Activated naive CD8-positive, alpha-beta T cell treated with anti-CD3 and anti-CD28 coated beads for 36 hours (primary cell): ENCODE measurements at places on chromosomes 11 and 22.

DNA sequence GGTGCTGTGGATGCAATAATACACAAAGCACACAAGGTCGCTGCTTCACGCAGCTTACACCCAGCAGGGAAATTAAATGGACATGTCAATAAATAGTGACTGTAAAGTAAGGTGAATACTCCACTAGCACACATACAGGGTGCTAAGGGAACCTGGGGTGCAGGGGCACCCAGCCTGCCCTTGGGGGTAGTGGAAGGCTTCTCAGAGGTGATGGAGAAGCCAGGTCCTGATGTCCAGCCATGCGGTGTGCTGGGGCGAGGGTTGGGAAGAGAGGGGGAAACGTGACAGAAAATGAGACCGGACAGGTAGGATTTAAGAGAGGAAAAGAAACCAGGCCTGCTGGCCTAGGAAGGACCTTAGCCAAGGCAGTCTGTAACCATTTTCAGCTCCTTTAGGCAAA, 200.5 kb downstream of the GRIK4 start:
- DNase-seq = no peak

DNA sequence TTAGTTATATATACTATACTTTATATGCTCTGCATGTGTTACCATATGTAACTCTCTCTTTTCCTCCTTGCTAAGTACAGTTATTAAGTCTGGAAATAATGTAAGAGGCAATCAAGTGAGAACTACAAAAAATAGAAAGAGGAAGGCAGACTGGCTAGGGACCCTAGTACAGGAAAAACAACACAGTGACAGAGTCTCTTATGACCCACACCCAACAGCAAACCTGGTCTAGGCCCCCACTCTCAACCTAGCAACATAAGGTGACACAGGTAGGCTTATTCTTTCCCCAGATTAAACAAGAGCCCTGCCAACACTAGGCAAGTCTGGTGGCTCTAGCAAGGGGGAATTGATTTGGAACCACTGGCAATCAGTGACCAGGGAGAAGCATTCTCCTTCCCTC, 116.1 kb downstream of the CYP2R1 start:
- DNase-seq = no peak

DNA sequence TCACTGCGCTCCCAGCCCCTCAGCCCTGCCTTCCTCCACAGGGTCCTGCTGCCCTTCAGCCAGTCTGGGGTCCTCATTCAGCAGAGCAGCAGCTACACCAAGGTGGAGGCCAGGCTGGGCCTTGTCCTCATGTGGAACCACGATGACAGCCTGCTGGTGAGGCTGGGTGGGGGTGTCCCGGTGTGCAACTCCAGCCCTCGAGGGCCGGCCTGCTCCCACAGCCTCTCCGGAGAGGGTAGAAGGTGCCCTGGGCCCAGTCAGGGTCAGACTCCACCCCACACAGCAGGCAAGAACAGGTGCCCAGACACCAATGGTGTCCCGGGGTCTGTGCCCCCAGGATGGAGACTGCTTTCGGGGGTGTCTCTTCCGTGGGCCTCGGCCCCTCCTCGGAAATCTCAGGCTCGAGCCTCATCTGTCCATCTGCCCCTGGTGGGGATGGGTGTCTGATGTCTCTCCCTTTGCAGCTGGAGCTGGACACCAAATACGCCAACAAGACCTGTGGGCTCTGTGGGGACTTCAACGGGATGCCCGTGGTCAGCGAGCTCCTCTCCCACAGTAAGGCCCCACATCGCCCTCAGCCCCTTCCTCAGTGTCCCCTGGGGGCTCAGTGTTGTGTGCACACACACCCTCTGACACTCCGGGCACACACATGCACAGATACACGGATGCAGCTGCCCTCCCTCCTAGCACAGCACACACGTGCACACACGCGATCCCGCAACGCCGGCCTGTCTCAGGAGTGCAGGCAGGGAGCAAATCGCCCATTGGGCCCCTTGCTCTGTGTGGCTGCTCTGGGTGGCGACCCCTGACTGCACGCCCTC, 4.9 kb downstream of the MUC5AC start:
- no peak for DNase-seq

DNA sequence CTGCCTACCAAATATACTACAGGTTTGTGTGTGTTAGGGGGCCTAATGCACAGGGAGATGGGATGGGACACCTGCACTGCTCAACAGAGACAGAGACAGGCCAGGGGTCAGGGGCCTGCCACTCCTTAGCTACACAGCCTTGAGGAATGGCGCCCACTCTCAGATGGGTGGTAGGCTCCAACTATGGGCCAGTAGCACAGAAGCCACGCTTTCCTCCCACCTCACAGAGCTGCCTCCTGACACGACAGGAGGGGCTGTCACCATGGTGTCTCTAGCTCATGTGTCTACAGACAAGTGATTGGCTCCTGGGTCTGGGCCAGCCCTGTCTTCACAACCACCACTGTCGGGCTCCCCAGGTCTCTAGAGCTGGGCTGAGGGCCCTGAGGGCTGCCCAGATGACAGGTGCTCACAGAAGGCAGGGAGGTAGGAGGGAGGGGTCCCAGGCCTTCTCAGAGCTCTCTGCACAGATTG, 81.8 kb downstream of the DGCR2 start:
- no peak for DNase-seq

- no peak for DNase-seq
Measured at GRCh38 chr11:57055744-57056143, 67.0 kb downstream of the OR5AK2 start.

GRCh38 chr11:100229086-100229485, 458.0 kb upstream of the ARHGAP42 start:
- no peak for DNase-seq

- no peak for DNase-seq
Measured at GRCh38 chr11:75759832-75760231, 8.7 kb upstream of the DGAT2 start.

- DNase-seq = no peak
Measured at GRCh38 chr11:92259861-92260260, 35.2 kb downstream of the FAT3 start.

GRCh38 chr11:8937159-8937558, 4.4 kb upstream of the C11orf16 start:
- no peak for DNase-seq

GRCh38 chr11:14309425-14310192, 49.4 kb downstream of the RRAS2 start:
- DNase-seq = no peak

DNA sequence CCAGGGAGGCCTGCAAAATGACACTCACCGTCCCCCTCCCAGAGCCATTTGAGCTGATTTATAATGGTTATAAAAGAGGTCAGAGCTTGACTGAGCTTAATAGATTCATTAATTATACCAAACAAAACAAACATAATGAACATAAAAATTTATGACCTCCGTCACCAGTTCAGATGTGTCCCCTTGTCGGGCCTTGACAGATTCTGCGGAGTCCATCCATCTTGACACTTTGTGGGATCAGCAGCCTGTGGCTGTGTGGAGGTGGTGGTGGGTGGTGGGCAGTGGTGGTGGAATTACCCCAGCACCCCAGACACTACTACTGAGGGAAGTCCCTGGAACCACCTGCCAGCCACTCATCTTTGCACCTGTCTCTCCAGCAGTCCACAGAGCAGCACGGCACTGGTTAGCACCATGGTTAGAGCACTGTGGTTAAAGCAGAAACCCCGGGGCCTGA, 83.5 kb downstream of the DSCAML1 start:
- no peak for DNase-seq

DNA sequence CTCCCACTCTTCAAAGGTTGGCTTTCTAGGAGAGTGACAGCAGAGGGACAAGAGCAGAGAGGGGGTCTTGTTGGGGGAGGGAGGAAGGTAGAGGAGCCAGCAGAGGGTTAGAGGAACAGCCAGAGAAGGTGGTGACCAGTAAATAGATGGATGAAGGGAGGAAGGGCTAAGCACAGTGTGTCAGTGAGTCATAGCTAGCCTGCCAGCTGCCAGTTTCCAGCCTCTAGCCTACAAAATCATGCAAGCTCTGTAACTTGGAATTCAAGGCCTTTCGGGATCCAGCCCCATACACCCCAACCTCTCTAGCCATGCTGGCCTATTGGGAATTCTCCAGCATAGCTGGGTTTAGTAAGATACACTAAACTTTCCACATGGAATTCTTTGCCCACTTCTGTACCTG, 147.4 kb upstream of the TEAD1 start:
- DNase-seq = no peak

DNA sequence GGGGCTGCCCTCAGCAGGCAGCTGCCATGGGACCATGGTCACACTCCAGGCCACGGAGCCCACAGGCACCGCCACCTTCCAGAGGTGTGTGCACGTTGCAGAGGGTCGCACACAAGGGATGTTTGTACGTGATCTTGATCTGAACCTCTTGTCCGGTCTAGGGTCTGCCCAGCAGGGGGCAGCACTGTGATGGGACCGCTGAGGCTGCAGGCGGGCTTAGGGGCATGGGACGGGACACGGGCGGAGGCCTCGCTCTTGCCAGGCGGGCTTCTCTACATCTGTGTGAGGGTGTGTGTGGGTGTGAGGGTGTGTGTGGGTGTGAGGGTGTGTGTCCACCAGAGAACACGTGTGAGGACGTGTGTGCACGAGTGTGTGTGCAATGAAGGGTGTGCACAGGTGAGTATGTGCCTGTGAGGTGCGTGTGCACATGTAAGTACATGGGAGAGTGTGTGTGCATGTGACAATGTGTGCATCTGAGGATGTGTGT, 52.4 kb downstream of the CACNA1I start:
- peak; percentile 73 for DNase-seq

DNA sequence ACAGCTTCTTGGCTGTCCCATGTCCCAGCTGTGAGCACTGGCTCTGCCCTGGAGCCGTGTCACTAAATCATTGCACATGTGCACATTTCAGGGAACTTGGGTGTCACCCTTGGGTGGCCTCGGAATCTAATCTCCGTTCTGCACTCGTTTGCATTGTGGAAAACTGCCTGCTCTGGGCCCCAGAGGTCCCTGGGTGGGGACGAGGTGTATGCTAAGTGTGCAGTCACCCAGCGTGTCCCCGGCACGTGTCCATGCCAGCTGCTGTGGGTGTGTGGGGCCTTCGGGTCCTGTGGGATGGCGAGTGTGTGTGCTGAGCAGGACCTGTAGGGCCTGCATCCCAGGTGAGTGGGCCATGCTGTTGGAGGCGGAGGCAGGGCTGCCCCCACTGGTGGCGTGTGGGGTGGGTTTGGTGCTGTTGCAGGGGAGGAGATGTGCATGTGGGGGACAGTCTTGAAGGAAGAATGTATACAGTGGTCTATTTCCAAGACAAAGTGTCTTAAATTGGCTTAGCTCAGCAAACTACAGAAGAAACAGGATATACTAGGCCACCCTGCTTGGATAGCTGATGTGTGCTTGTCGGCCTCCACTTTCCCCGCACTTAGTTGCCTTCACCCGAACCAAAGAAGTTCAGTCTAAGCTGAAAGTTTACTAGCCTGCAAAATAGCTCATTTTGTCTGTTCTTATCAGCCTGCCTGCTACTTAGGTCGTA, 14.6 kb downstream of the TANGO2 start:
- no peak for DNase-seq

GRCh38 chr11:68047437-68048290, 8.8 kb downstream of the TCIRG1 start:
- DNase-seq = no peak

DNA sequence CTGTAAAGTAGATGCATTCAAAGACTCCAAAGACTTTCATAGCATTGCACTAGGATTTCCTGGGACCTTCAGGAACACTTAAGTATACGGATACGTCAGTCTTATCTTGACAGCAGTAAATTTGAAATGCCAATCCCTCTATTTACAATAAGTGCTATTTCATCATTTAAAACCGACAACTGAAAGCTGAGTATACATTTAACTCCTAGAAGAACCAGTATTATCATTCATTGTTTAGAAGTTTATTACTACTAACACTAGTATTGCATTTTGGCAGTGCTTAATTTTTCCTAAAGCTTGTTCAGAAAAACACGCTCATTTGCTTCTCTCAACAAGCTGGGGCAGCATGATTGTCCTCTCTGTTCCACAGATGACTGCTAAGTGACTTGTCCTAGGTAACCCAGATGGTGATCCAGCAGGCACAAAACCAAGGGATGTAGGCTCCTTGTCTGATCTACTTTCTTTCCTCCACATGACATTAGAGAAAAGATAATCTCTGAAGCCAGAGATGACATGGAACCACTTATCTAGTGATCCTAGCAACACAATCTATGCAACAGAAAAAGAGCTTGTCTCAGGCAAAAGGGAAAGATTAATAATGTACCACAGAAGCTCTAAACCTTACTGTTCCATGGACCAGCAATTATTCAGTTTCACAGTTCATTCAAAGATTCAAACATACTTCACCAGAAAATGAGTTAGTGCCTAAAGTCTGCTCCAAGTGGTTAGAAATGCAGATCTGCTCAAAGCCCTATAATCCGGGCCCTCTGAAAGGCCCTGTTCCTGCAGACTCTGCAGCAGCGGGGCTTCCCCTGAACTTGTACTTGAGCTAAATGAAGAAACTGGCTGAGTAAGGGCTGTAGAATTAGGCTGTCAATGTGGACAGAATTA, 5.2 kb downstream of the MAML2 start:
- peak; percentile 43 for DNase-seq

DNA sequence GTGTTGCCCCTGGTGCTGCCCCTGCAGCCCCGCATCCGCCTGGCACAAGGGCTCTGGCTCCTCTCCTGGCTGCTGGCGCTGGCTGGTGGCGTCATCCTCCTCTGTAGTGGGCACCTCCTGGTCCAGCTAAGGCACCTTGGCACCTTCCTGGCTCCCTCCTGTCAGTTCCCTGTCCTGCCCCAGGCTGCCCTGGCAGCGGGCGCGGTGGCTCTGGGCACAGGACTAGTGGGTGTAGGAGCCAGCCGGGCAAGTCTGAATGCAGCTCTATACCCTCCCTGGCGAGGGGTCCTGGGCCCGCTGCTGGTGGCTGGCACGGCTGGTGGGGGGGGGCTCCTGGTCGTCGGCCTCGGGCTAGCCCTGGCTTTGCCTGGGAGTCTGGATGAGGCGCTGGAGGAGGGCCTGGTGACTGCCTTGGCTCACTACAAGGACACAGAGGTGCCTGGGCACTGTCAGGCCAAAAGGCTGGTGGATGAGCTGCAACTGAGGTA, 278 bp downstream of the ROM1 start:
- DNase-seq = no peak

DNA sequence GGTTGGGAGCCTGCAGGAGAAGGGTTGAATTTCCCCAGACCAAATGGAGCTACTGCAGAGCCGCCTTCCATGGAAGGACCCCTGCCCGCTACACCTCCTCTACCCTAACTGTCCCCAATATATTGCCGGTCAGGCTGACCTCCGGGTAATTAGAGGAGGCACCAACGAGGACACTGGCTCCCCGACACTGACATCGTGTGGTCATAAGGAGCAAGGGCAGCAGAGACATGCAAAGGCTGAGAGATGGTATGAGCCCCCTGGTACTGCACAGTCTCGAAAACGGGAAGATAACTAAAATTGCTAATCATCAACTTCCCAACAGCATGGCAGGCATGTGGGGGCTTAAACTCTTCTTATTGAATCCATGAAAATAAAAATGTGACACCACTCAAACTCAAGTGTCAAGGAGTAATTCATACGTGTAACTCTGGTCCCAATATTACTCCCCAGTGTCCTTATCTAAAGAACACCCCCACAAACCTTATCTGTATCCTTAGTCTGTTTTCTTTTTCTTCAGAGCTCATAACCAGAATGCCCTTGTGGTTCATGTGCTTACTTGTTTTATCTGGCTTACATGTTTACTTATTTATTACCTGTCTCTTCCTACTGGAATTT, 4.4 kb downstream of the CAVIN3 start:
- DNase-seq = peak; percentile 30

- no peak for DNase-seq
Measured at GRCh38 chr11:78203184-78203583, 14.5 kb downstream of the USP35 start.

GRCh38 chr22:42958937-42959336, 56.0 kb downstream of the PACSIN2 start:
- DNase-seq = no peak

- DNase-seq = peak; percentile 61
Measured at GRCh38 chr11:57458410-57459163, 1.7 kb upstream of the RTN4RL2 start.

GRCh38 chr11:46242952-46243795, 34.3 kb upstream of the CREB3L1 start:
- peak; percentile 94 for DNase-seq
